ENCODE measurements at places on chromosomes 2 and 18.

DNA sequence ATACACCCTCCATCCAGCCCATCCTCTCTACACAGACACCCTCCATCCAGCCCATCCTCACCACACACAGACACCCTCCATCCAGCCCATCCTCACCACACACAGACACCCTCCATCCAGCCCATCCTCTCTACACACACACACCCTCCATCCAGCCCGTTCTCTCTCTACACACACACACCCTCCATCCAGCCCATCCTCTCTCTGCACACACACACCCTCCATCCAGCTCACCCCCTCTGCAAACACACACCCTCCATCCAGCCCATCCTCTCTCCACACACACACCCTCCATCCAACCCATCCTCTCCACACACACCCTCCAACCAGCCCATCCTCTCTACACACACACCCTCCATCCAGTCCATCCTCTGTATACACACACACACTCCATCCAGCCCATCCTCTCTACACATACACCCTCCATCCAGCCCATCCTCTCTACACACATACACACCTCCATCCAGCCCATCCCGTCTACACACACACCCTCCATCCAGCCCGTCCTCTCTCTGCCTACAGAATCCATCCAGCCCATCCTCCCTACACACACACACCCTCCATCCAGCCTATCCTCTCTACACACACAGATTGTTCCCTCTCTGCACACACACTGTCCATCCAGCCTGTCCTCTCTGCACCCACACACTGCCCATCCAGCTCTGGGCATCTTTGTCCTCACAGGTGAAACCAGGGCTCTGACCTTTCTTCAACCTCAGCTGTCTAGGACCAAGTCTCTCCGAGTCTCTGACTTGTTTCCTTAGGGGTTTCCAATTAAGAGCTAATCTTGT lies 81.2 kb downstream of the EIPR1 start:
- DNase-seq: no peak

- no peak for DNase-seq
Measured at GRCh38 chr18:29104227-29104626, 927.3 kb upstream of the CDH2 start.

- DNase-seq: no peak
Measured at GRCh38 chr2:241849616-241850543, 8.8 kb downstream of the PDCD1 start.

GRCh38 chr18:32422201-32422600 lies 48.5 kb downstream of the GAREM1 start:
- DNase-seq: no peak

- no peak for DNase-seq
Measured at GRCh38 chr2:19073522-19073921, 284.9 kb downstream of the OSR1 start.

- DNase-seq: no peak
Measured at GRCh38 chr2:228838819-228839218, 432.3 kb downstream of the PID1 start.

GRCh38 chr2:208548700-208549099 lies 142.1 kb downstream of the PTH2R start:
- no peak for DNase-seq

- DNase-seq: no peak
Measured at GRCh38 chr2:239991689-239992314, 33.3 kb downstream of the NDUFA10 start.

- DNase-seq: no peak
Measured at GRCh38 chr2:47697000-47697601, 85.8 kb upstream of the MSH6 start.

DNA sequence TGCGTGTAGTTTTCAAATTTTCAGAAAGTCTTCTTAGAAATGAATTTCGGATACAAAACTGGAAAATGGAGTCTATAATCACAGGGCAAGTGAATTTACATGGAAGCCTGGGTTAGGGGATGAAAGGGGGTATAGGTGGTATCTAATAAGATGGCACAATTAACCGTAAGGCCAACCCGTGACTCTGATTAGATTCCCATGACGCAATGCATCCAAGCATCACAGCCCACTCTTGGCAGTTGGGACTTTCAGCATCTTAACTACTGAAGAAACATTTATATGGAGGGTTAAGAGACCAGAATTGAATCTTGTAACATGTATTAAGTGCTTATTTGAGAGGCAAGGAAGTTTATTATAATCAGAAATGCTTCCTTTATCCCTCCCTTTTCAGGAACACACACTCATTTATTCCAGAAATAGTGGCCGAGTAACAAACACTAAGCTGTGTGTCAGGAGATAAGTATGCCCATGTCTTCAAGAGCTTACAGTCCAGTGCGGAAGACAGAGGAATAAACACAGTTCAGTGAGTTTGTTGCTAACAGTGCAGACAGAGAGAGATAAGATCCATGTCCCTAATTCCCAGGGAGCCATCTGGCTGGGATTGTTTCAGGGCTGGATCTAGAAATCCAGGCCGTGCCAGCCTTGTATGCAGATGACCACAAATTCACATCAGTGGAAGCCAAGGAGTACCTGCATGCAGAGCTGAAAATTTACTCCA lies 151.2 kb downstream of the ANTXR1 start:
- no peak for DNase-seq

Measured in activated CD8-positive, alpha-beta memory T cell treated with anti-CD3 and anti-CD28 coated beads for 1 hour (primary cell).